ENCODE measurements at places on chromosomes 3 and 15. TPM values are rescaled to one million over a fixed set of nuclear protein-coding genes. Genes with fewer than 3 reads are reported as not detected.

GRCh38 chr15:76978522-76979330 is 16.2 kb upstream of the PSTPIP1 start:
- no peak for DNase-seq

DNA sequence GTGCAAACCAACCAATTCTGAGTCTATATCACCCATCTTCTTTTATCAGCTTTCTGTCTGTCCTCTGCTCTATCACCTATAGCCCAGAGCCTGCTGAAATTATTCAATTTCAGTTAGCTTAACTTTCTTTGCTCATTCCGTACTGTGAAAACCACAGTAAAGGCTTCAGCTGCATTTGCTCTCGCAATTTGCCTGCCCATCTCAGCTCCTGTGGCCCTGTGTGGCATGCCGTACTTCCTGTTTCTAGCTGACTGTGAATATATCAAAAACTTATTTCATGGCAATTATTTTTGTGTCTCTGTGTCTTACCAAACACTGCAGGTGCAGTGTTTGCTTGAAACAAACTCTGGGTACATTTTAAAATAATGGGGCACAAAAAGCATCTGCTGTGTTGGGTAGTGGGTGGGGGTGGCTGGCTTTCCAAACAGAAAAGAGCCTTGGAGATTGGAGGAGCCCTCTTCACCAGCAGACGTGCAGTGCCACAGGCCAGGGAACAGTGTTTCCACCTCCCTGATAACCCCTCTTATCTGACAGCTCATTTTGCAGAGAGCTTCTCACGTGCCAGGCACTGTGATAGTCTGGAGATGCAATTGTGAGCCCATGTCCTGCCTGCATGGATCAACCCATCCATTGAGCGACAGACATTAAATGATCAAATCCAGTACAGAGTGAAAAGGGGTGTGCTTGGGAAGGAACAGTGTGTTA is 45.2 kb downstream of the GASK1A start:
- DNase-seq: peak; percentile 64

GRCh38 chr3:47846186-47846879 is 43.4 kb downstream of the DHX30 start:
- no peak for DNase-seq

DNA sequence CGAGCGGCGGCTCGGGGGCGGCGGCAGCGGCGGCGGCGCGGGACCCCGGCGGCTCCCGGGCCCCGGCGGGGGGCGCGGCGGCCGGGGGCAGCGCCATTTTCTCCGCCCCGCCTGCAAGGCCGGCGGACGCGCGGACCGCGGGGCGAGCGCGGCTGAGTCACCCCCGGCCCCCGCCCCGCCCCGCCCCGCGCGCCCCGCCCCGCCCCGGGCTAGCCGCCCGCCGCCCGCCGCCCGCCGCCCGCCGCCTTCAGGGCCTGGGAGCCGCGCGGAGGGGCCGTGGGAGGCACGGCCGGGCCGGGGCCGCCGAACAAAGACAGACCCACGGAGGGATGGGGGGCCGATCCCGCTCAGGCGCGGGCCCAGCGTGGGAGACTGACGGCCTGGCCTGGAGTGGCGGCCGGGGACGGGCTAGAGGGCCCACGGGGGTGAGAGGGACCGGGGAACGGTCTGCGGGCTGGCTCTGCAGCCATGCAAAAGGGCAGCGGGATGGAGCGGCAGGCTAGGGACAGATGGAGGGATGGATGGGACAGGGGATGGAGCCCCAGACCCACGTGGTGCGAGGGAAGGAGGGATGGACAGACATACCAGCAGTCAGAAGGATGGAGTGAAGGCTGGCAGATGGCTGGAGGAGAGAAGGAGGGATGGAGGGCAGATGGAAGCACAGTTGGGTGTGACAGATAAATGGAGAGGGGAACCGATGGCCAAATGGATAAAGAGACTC is at the start of gene EIF4E3:
TSS of gene EIF4E3 (minus strand) at position 132 of the 721 bp plus-strand sequence. CDS start at position 97, 35 bp downstream.
- DNase-seq: peak; percentile 51

DNA sequence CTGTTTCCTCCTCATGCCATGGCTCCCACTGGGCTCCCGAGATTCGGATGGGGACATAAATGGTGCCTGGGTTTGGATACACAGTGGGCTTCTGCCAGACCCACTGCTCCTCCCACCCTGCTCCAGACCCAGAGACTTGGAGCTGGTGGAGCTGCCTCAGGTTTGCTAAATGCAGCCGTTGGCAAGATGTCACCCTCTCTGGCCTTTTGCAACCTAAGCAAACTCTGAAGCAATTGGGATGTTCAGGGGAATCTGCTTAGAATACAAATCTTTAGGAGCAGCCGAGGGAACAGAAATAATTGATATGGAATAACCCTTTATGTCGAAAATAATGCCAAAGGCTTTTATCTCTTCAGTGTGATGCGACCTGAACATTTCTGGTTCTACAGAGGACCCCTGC is 33.4 kb downstream of the PRICKLE2 start:
- DNase-seq: no peak

The EPB42 gene
- 0.54 TPM for total RNA-seq

DNA sequence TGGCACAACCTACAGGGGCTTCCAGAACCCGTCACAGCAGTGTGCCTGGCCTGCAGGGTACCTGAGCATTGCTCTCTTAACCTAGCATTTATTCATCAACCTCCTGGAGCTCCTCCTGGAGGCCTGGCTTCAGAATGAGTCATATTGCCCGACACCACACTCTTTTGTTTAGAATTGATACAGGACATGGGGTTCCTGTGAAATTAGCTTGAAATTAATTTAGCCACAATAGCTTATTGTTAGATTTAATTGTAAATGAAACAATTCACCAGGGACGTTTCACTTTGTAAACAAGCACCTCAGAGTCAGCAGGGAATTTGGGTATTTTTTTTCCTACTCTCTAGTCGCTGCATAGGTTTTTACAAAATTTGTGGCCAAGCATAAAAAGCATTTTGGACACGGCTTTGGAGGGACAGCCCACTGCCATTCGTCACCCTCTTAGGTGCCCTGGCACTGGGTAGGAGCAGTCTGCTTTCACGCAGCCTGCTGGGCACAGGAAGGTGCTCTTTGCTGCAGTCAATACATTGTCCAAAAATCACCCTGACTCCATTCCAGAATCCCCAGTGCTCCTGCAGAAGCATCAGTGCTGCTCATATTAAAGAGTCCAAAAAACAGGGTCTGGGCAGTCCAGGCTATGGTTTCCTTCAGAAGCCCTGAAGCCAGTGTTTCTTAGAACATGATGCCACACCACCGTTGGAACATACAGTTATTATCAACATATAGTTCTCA is 60.8 kb upstream of the MEF2A start:
- no peak for DNase-seq

The UACA gene
- 3.0 TPM for total RNA-seq

The C2CD4A gene
- total RNA-seq: under 0.01 TPM

The WNT5A gene
- total RNA-seq: not detected

The IL17RD gene
- total RNA-seq: 0.27 TPM

GRCh38 chr3:87101861-87102625 is 111.1 kb upstream of the VGLL3 start:
- no peak for DNase-seq

- DNase-seq: no peak
These were observed 53.9 kb downstream of the CRTC3 start for GRCh38 chr15:90583471-90584252.

The MUC13 gene
- total RNA-seq: not detected

DNA sequence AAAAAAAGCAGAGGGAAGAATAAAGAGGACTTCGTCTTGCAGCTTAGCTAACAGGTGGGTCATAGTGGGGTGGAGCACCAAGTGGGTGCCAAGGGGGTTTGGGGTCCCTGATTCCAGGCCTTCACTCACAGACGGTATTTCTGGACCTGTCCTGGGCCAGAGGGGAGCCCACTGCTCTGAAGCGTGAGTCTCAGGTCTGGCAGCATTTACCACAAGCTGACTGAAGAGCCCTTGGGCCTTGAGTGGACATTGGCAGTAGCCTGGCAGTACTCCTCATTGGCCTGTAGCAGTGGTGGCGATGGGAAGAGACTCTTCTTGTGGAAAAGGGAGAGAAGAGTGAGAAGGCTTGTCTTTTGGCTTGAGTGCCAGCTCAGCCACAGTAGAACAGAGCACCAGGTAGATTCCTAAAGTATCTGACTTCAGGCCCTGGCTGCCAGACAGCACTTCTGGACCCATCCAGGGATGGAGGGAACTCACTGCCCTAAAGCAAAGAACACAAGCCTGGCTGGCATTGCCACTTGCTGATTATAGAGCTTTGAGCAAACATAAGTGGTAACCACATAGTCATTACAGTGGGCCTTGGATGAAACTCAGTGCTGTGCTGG is 72.9 kb downstream of the GLDN start:
- no peak for DNase-seq

The COL6A5 gene
- total RNA-seq: 0.54 TPM

- DNase-seq: peak; percentile 21
These were observed 302.5 kb upstream of the ATP11B start for GRCh38 chr3:182490596-182491491.

DNA sequence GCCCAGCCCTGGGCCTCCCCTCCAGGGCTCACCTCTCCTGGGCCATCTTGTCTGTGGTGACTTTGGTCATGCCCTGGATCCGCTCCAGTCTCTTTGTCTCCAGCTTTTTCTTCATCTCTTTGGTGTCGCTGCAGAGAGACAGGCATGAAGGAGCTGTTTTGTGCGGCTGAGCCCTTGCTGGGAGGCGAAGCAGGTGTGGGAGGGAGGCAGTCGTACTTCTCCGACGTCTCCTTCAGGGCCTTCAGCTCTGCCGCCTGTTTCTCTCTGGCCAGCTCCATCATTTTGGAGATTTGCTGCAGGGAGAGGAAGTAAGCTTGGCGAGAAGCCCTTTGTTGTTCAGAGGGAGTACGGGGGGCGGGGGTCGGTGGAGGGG is 7.7 kb upstream of the ANKRD63 start:
- DNase-seq: no peak

The ZMAT3 gene
- 0.81 TPM for total RNA-seq

- DNase-seq: no peak
These were observed 24.2 kb upstream of the C15orf39 start for GRCh38 chr15:75177360-75178071.

The SIDT1 gene
- 15.1 TPM for total RNA-seq

- DNase-seq: no peak
These were observed 161.0 kb upstream of the ADAMTS9 start for GRCh38 chr3:64848822-64849221.

DNA sequence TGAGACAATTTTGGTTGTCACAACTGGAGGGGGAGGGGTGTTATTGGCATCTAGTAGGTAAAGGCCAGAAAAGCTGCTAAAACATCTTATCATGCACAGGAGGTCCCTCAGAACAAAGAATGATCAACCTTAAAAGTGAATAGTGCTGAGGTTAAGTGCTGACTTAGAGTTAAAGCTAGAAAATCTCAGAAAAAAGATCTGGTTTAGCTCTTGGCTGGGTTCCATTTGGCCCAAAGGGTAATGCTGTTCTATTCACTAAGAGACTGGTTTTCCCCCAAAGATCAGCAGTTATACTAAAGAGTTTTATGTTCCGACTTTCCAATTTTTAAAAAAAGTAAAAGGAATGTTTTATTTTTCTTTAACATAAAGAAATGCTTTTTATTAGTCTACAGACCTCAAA is 15.6 kb downstream of the DCBLD2 start:
- DNase-seq: no peak

- DNase-seq: no peak
These were observed 204.1 kb downstream of the THRB start for GRCh38 chr3:24290596-24290995.

DNA sequence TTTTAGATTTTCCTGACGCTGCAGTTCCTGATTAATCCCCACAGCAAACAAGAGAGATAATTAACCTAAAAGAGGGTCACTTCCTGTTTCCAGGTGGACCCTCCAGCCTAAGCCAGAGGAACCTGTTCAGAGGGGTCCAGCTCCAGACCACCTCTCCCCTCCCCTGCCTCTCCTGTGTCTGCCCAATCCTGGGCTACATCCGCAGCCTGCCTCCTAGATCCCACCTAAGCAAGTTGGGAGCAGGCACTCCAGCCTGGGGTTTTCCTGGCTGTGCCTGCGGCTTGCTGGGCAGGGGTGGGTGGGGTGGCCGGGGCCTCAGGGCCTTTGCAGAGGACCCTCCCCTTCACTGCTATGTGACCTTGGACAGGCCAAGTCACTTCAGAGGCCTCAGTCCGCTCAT is 178.6 kb upstream of the LINGO1 start:
- no peak for DNase-seq

GRCh38 chr3:105315144-105315543 is 51.6 kb upstream of the ALCAM start:
- DNase-seq: no peak

DNA sequence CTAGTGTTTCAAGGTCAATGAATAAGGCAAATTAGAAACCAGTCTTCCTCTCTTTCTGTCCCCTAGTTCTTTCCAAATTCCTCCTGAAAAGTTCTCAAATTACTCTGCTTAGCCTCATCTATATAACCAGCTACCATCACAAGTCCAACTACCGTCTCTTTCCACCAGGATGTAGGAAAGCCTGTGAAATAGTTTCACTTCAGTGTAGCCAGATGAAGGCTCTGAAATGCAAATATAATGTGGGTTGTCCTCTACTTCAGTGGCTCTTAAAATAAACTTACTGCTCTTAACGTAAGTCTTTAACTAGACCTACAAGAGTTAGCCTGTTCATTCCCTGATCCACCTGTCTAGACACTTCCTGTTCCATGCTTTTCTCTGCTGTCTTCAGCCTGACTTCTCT is 827.7 kb downstream of the ROBO1 start:
- no peak for DNase-seq

The ZCWPW2 gene
- under 0.01 TPM for total RNA-seq

DNA sequence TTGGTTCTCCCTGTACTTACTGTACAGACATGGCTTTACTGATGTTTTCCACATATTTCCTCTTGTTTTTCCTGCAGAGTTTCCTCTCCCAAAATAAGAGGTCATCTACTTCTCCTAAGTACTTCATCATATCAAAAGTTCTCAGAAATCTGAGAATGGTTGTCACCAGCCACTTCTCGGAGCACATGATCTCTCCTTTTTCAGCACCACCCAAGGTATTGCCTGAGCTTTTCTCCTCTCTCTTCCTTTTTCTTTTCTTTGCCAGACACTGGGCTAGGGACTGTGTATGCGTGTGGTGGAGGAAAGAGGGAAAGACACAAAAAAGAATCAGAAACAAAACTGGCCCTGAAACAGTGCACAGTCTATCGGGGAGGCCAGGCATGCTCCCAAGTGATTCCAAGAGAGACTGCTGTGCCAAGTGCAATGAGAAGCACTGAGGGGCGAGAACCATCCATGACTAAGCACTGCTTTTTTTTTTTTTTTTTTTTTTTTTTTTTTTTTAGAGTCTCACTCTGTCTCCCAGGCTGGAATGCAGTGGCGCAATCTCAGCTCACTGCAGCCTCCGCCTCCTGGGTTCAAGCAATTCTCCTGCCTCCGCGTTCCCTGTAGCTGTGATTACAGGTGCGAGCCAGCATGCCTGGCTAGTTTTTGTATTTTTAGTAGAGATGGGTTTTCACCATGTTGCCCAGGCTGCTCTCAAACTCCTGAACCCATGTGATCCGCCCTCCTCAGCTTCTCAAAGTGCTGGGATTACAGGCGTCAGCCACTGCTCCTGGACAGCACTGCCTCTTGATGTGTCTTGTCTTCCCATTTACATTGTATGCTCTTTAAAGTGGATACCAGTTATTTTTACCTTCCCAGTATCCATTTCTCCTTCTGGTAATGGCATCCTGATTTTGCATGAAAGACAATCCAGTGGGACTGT is 194.0 kb upstream of the FEZF2 start:
- DNase-seq: no peak

- no peak for DNase-seq
These were observed 12.7 kb upstream of the PTPN9 start for GRCh38 chr15:75591655-75592364.

GRCh38 chr3:185716436-185717108 is 108.3 kb downstream of the IGF2BP2 start:
- DNase-seq: no peak
